ENCODE measurements at places on chromosomes 2 and 18.

GRCh38 chr2:193294371-193294770 lies 1099.6 kb upstream of the TMEFF2 start:
- no peak for DNase-seq

GRCh38 chr2:130363479-130363878 lies 7.6 kb downstream of the PTPN18 start:
- no peak for DNase-seq

- DNase-seq: no peak
Observed at GRCh38 chr2:41062336-41062735, 610.4 kb upstream of the SLC8A1 start.

DNA sequence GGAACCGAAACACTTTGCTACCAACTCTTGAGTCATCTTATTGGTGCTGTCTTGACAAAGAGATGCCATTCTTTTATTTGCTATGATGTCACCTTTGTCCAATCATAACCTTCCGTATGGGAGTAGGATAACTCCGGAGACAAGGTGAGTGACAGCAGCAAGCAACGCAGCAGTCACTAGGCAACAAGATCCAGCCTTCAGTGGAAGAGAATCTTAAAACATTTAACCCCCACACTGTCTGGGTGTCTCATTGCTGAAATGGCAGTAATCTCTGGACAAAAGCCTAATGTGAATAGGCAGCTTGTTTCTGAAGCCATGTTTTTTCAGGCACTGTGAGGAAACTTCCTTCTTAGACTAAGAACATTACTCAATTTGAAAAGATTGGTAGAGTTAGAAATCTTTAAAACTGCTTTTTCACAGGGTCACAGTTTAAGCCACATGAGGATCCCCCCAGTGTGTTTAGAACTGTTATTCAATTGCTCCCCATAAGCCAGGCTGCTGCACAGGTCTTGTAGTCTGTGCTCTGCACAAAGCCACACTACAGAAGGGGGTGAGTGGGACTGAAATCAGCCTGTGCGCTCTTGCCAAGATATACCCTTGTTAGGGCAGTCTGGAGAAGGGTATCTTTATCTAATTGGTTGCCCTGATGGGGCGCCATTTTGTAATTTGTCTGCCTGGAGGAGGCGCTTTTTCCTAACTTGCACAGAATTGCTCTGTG lies 131.5 kb upstream of the STON1 start:
- DNase-seq: no peak

DNA sequence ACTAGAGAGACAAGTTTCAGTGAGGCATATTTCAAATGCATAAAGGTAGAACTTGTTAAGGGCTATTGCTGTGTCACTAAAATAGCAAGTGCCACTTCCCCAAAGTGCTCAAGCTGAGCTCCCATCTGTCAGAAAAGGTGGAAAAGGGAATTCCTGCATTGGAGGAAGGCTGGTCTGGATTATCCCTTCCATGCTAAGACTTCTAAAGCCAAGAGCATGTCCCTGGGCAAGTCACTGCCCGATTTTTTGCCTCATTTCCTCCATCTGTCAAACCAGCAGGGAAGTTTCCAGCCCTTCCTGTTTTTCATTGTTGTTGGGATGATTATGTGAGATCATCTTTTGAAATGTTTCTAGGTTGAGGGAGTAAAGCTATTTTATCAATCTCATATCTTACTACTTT lies 175.5 kb downstream of the SETBP1 start:
- no peak for DNase-seq

- DNase-seq: no peak
Observed at GRCh38 chr2:159442159-159442852, 155.8 kb upstream of the WDSUB1 start.

GRCh38 chr2:210252699-210253606 lies 27.7 kb upstream of the ACADL start:
- DNase-seq: no peak

DNA sequence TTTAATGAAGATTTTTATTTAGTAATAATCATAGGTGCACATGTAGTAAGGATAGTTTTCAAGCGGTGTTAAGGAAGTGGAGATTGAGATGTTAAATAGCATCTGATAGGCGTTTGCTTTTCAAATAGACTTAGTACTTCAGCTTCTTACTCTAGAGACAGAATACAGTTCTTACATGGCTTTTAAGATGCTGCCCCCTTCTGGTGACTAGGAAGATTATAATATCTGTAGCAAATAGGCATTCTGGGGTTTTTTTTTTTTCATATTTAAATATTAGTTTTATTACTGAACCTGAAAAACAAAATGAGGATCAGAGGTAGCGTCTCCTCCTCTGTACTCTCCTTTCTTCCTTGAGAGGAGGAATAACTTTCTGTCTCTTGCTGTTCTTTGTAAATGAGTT lies 100.2 kb downstream of the AGAP1 start:
- no peak for DNase-seq

DNA sequence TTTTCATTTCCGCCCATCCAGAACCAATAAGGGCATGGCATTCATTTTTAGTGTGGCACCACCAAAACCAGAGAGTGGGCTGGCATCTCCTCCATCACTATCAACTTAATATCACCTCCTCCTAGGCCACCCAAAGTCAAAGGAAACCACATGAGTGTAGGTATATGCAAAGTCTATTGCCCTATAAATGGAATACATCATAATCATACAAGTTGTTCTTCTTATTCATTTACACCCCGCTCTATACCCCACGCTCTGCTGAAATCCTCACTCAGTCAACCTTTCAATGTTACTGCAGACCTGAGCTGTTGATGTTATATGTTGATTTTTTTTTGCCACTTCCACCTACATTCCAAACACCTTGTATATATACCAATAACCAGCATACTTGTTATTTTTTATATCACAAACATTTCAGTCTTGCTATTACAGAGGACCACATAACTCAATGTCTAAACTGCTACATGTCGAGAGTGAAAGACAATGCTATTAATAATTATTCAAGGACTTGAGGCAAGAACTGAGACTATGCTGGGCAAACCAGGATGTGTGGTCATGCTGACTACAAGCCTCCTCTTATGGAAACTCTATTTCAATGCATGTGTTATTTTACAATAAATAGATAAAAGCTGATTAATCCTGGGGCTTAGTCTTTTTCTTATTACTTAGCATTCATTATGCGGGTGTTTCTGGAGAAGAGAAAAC lies 466.5 kb upstream of the ID2 start:
- DNase-seq: no peak

- no peak for DNase-seq
Observed at GRCh38 chr2:10909050-10909995, 2.4 kb upstream of the KCNF1 start.

GRCh38 chr2:155393406-155393805 lies 694.9 kb downstream of the KCNJ3 start:
- DNase-seq: no peak

DNA sequence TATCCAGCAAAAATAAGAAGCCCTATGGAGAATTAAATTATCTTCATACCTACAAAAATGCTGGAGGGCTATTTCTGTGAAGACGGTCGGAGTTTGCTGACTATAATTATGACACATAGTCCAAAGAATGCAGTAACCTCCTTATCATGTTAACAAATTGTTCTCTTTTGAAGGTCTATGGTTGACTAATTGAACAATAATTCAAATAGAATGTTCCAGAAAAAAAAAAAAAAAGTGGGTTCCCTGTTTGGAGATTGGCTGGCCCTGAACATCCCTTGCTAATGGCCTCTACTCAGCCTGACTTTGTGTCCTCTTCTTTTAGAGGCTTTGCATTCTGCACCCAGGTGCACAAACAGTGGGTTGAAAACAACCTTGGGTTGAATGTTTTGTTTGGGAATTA lies 82.8 kb upstream of the CCBE1 start:
- DNase-seq: no peak

GRCh38 chr2:223027442-223027841 lies 24.5 kb upstream of the KCNE4 start:
- DNase-seq: no peak

GRCh38 chr2:129117434-129117833 lies 798.8 kb upstream of the HS6ST1 start:
- DNase-seq: no peak

GRCh38 chr2:181839811-181840210 lies 51.7 kb upstream of the ITPRID2 start:
- DNase-seq: no peak

GRCh38 chr2:227772197-227772661 lies 26.5 kb downstream of the SCYGR8 start:
- no peak for DNase-seq

Data from left ventricle myocardium inferior (tissue), 1 donor.